ENCODE measurements at places on chromosomes 7 and 10.

DNA sequence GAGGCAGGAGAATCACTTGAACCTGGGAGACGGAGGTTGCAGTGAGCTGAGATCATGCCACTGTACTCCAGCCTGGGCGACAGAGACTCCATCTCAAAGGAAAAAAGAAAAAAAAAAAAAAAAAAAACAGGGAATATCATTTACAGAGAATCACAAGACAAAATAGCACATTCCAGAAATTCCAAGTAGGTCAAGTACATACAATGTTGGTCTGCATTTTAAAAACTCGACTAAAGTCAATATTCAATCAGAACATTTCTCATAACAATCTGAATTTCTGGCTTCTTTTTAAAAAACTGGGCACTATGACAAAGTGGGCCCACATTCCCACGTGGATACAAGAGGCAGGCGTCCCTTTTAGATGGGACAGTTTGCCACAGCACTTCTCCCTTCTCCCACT is 12.8 kb downstream of the ZC3HAV1L start:
- H3K4me1 ChIP-seq: no peaks in the 10 kb centered on the region
- H3K27me3 ChIP-seq: no peaks in the 10 kb centered on the region
- DNase-seq: no peak
- H3K27ac ChIP-seq: no peak overlapping the region

GRCh38 chr7:7159063-7159658 is 23.2 kb upstream of the C1GALT1 start:
- H3K4me1 ChIP-seq: peaks cover 51% of the 10 kb centered on the region
- no peak for DNase-seq
- peaks cover 23% of the 10 kb centered on the region for H3K36me3 ChIP-seq
- peak overlapping the region; percentile 92 for H3K27ac ChIP-seq

DNA sequence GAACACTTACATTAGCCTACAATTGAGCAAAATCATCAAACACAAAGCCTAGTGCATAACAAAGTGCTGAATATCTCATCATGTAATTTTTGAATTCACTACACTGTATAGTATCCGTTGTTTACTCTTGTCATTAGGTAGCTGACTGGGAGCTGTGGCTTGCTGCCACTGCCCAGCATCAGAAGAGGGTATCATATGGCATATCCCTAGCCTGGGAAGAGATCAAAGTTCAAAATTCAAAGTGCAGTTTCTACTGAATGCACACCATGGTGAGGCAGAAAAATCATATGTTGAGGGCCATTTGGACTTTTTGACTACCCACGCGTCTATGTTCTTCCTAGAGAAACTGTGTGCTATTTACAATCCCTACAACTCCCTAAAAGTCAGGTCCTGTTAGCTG is 7.5 kb upstream of the ZC3HAV1 start:
- H3K27me3 ChIP-seq: no peaks in the 10 kb centered on the region
- DNase-seq: no peak
- H3K36me3 ChIP-seq: peaks cover 4% of the 10 kb centered on the region
- H3K4me3 ChIP-seq: no peak overlapping the region

- no peak for DNase-seq
- H3K4me3 ChIP-seq: no peak overlapping the region
- H3K4me1 ChIP-seq: no peaks in the 10 kb centered on the region
- no peaks in the 10 kb centered on the region for H3K27me3 ChIP-seq
- H3K36me3 ChIP-seq: no peaks in the 10 kb centered on the region
- H3K27ac ChIP-seq: no peak overlapping the region
These were observed 145.7 kb downstream of the HGF start for GRCh38 chr7:81624021-81624592.

DNA sequence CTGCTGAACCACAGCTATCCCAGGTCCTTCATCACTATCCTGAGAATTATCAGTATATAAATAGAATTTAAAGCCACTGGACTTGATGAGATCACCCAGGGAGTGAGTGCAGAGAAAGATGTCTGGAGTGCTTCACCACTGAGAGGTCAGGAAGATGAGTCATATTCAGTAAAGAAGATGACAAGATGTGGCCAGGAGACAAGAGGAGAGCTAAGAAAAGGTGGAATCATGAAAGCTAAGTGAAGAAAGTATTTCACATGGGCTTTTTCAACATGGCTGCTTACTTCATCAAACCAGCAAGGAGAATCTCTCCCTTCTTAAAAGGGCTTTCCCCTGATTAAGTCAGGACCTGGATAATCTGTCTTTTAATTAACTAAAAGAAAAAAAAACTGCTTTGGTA is 9.1 kb upstream of the PRKAR2B start:
- H3K36me3 ChIP-seq: no peaks in the 10 kb centered on the region
- no peak overlapping the region for H3K27ac ChIP-seq
- no peaks in the 10 kb centered on the region for H3K4me1 ChIP-seq
- H3K27me3 ChIP-seq: no peaks in the 10 kb centered on the region
- DNase-seq: no peak
- no peak overlapping the region for H3K4me3 ChIP-seq

All from activated naive CD8-positive, alpha-beta T cell treated with anti-CD3 and anti-CD28 coated beads for 36 hours (primary cell).